Neuronal stem cell (in vitro differentiated cells): ENCODE measurements at places on chromosomes 2 and 18.

DNA sequence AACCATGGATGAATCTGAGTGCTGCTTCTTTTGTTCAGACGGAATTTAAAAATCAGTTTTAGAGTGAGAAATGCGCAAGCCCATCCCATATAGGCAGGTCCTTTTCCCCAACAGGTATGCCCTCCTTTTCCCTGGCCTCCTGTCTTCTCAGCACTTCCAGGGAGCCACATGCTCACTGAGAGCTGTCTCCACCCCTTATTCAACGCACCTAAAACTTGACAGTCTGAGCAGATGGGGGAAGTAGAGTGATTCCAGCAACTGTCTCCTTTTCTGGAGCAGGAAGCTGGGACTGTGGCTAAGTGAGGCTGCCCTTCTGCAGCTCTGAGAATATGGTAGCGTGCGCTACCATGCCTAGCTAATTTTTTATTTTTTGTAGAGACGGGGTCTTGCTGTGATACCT, 53.1 kb upstream of the NOSTRIN start:
- no peak for DNase-seq

- no peak for DNase-seq
Observed at GRCh38 chr2:208384637-208385036, 22.0 kb upstream of the PTH2R start.

DNA sequence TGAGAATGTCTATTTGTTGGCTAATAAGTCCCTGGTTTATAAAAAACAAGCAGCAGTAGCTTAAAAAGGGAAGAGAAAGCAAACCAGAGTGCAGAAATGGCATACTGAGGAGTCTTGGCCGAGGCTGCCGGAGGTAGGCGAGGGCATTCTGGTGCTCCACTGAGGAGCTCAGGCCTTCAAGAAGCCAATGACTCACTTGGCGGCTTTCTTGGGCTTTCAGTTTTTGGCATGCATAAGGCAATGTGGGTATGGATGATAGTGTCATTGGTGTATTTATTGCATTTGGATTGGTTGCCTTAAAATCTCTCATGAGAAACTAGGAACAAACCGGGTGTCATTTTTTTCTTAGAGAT, 119.6 kb upstream of the ARL5A start:
- no peak for DNase-seq

GRCh38 chr18:10391506-10391905, 62.9 kb upstream of the APCDD1 start:
- DNase-seq = no peak

DNA sequence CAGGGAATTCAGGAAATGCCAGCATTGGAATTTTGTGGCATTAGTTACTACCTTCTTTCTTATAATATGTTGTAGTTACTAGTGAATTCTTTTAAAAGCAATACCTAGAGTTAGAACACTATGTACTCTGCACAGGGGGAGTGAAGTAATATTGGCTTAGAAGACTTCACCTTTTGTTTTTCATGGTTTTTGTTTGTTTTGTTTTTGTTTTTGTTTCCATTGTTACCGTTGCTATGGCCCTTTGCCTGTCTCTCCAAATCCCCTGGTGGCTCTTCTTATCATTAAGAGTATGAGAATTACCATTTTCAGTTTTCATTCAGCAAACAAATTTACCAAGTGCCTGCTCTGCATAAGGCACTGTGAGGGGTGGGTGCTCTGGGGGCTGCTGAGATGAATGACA, 160.1 kb downstream of the HAUS1 start:
- peak; percentile 42 for DNase-seq

GRCh38 chr2:21042958-21043743, 722 bp downstream of the APOB start:
- DNase-seq = peak; percentile 78

GRCh38 chr2:147491506-147491905, 353.3 kb upstream of the ACVR2A start:
- DNase-seq = no peak

- no peak for DNase-seq
Observed at GRCh38 chr2:229703909-229704630, 10.3 kb downstream of the DNER start.

DNA sequence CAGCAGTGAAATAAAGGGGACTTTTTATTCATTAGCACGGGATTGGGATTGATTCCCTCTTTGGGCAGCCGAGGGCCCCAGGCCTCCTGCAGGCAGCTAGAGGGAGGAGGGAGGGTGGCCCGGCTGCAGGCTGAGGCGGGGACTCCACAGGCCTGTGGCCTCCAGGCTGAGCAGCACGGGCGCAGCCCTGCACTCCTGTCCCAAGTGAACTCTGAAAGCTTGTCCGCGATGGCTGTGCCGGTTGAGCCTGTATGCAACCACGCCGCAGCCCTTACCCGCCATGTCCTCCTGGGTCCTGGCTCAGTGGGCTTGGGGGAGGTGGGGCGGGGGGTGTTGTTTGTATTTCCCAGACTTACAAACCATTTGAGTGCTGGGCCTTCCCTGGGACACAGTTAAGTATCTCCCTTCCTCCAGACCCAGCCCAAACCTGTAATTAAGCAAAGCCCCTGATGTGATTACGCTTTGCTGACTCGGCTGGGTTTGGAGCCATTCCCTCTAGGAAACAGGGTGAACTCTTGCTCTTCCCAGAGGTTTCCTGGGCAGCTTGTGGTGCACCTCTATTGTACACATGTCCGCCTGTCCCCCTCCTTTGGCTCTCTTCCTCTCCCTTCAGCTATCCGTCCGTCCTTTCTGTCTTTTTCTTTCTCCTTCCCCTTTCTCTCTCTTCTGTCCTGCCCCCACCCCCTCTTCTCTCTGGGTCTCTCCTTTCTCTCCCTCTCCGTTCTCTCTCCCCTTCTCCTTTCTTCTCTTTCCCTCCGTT, 5.3 kb downstream of the GLI2 start:
- DNase-seq = peak; percentile 74

- no peak for DNase-seq
Observed at GRCh38 chr18:78296166-78296565, 683.5 kb upstream of the SALL3 start.

GRCh38 chr18:47749600-47749973, 180.9 kb downstream of the SMAD2 start:
- DNase-seq = no peak
